ENCODE measurements at places on chromosomes 2 and 18.

GRCh38 chr18:45792506-45793263, 32.8 kb upstream of the SIGLEC15 start:
- DNase-seq, result no peak

GRCh38 chr2:15673919-15674636, 82.4 kb downstream of the DDX1 start:
- DNase-seq, result peak; percentile 72

DNA sequence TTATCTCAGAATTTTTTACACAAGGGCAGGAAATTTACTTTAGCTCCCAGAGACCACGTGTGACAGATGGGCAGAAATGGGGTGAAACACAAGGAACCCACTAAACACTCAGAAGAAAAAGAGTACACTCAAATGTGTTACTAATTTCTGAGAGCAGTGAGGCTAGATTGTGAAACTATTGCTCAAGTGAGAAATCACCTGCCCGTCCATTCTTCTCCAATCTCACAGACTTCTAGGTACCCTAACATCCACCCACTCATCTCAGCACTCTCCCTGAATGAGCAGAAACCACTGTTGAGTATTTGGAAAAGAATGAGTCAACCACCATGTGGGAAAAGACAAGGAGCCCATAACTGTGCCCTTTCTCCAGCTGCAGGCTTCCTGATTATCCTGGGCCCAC, 293.0 kb upstream of the CDH2 start:
- no peak for DNase-seq

- no peak for DNase-seq
Observed at GRCh38 chr2:160077912-160078810, 15.7 kb upstream of the PLA2R1 start.

DNA sequence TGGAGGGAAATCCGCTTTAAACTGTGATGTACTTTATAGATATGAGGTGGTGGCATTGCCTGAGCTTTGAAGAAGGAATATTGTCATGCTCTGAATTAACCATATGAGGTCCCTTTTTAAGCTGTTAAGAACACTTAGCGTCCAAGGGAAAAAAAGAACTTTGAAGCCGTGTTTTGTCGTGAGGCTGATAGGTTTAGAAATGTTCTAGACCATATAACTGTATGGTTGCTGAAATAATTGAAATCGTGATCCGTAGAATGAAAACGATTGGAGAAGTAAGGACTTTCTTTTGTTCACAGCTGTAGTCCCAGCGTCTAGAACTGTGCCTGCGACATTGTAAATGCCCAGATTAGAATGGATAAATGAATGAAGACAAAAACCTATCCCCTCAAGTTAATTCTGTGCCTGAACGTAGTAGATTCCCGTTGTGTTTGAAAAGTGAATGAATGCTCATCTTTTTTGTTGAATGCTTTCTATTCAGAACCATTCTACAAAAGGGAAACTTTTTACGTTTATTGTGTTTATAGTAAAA, 1.5 kb downstream of the SMCHD1 start:
- no peak for DNase-seq

- DNase-seq, result no peak
Observed at GRCh38 chr2:241352227-241352626, 3.9 kb upstream of the FARP2 start.

- DNase-seq, result no peak
Observed at GRCh38 chr2:42139101-42139500, 30.1 kb upstream of the EML4 start.

DNA sequence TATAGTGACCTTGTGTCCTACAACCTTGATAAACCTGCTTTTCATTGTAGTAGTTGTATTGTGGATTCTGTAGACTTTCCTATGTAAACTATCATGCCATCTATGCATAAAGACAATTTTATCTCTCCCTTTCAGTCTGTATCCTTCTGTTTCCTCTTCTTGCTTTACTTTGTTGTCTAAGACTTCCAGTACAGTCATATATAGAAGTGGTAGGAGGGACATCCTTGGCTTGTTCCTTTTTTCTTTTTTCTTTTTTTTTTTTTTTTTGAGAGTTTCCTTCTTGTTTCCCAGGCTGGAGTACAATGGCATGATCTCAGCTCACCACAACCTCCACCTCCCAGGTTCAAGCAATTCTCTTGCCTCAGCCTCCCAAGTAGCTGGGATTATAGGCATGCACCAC, 39.7 kb downstream of the UBE2F start:
- no peak for DNase-seq

DNA sequence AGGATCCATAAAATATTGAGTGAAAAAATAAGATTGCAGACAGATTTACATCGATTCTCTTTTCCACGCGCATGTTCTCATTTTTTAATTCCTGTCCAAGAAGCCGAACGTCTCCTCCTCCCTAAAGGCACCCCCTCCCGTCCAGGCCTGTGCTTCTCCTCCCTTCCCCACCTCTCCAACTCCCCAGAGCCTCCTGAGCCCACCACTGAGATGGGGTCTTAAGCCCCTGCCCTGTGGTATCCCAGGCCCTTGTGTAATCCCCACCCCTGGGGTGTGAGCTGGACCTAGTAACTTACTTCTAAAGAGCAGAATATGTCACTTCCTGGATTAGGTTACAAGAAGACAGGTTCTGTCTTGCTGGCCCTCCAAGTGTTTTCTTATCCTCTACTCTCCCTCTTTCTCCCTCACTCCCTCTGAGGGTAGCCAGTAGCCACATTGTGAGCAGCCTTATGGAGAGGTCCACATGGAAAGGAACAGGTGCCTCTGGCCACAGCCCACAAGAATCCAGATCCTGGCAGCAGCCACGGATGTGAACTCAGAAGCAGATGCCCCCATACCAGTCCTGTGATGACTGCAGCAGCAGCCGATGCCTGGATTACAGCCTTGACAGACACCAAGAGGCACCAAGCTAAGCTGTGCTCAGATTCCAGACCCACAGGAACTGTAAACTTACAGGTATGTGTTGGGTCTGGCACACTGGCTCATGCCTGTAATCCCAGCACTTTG, 39.6 kb upstream of the OTOS start:
- DNase-seq, result no peak

DNA sequence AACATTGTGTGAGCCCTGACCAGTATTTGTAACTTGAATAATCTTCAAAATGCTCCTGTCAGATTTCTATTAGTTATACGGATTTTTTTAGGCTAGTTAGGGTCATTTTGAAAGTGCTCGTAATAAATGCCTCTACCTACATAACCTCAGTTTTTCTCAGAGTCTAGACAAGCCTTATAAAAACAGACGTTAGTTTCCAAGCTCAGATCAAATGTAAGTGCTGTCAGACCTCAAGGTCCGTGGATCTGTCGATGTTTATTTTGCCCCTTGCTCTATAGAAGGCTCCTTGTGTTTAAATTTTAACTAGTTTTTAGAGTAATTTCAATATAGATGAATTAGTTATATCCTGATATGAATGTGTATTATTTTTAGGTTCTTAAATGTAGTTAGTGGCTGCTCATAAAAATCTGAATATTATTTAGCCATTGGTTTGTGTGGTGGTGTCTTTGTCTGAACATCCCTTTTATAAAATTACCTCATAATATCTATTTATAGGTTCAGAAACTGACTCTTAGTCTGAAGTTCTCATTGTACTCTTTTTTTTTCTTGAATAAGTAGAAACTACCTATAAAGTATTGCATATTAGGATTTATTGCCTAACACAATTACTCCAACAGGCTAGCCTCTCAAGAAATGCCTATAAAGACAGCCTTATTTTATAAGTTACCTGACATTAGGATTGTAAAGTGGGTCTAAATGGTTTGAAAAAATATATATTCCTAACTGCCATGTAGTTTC, 71.1 kb downstream of the MTA3 start:
- DNase-seq, result no peak

DNA sequence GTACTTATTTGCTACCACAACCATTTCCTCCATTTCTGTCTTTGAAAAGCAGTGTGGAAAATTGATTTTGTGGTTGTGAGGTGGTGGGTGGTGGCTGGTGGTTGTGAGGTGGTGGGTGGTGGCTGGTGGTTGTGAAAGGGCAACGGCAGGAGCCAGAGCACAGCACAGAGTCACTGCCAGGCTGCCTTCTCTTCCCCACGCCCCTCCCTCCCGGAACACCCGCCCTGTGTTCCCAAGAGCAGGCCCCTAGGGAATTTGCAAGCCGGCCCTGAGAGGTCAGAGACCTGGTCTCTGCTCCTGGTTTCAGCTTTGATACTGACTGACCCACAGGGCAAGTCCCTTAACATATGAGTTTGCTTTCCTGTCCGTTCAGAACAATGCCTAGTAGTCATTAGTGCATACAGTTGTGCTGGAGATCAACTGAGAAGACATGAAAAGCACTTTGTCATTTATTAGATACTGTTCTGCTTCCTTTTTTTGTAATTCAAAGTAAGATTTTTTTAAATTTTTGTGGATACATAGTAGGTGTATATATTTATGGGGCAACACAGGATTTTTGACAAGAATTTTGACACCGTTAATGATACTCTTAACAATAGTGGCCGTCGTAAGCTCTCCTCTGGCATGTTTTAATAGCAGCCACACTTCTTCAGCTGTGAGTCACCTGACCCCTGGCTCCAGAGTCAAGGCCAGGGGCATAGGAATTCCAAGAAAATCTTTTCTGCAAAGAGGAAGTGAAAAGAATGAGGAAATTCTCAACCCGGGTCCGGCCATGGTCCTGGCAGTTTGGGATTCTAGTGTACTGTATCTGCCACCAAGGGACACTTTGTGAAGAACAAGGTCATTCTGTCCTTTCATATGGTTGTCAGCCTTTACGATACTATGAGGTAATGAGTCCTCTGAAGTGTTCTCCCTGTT, 53.2 kb downstream of the ITGA6 start:
- no peak for DNase-seq

DNA sequence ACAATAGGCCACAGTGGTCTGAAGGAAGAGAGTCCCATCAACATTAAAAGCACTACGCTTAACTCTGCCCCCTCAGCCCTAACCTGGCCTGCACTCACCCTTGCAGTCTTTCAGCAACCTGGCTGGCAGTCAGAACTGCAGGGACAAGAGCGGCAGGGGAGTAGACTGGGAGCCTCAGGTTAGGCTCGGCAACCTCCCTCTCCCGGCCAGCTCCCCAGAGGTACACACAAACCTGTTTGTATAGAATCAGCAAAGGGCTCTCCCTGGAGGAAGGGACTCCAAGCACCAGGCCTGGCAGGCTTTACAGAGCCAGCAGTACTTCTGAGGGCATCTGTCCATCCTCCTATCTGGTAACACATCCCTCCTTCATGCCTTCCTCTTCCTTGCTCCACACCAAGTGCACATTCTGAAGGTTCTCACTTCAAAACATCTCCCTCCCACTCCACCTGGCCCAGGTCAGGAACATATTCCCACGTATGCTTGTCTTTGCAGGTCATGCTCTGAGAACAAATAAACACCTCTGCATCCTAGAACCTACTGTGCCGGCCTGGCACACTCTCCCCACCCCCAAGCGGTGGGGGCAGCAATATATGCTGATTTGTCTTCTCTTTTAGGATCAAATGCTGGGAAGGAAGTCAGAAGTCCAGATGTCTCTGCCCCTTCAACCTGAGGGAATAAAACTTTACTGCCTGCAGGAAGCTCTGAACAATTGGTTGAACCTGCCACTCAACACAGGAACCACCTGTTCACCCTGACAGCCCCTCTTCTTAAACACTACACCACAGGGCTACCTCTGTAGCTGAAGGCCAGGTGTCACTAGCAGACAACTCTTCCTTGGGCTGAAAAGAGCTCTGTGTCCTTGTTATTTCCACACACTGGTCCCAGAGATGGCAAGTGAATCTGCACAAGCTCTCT, 12.6 kb upstream of the SFXN5 start:
- DNase-seq, result no peak

DNA sequence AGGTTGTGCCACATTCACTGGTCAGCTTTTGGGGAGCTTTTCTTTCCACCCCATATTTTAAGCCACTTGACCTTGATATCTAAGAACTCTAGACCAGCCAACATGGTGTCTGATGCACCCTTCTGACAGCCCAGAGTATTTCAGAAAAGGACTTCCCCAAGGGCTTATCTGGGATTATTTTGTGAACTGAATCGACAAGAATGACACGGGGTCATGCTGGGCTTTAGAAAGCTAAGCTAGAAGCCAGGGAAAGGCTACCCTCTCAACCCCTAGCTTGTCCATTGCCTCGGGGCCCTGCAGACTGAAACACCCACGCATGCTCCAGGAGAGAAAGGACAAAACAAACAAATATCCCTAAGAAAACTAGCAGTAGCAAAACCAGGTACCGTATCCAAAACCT, 16.0 kb downstream of the SLC4A5 start:
- DNase-seq, result no peak

DNA sequence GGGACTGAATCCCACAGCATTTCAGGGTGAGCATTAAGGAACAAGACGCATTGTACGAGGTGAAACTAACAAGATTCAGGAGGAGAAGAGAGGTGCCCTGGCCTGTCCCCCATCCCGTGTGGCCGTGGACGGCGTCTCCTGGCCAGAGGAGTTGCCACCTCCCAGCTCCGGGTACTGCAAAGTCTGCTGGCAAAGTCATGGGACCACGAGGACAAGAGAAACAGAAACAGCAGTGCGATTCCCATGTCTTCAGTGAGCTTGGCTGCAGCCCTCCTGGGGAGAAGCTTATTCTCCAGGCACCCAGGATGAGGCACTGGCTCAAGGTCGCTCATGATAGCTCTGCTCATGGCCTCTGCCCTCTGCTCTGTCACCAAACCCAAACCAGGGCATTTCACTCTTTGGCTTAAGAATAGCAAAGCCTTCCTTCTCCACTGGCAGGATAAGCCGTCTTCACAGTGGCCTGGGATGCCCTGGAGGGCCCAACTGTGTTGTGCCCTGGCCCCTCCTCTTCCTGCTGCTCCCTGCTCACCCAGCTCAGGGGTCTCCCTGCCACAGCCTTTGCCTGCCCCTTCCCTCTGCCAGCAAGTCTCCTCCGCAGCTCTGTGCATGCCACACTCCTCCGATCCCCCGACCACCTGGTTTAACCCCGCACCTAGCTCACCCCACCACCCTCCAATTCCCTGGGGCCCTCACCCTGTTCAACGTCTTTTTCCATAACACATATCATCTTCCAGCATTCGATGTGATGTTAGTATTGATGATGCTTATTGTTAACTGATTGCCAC, 144.8 kb downstream of the PXDN start:
- no peak for DNase-seq

DNA sequence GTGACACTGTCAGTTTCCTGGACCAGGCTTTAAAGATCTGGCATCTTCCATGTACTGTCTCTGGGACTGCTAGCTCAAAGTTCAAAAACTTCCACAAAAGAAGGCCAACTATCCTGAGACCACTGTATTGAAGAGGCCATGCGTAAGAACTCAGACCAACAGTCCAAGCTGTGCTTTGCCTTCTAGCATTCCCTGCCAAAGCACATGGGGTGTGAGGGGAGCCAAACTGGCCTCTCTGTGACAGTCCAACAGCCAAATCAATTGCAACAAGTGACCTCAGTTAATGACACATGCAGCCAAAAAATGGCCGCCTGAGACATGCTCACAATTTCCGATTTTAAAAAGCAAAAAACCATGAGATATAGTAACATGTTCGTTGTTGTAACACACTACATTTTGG, 160.3 kb upstream of the CDH19 start:
- DNase-seq, result no peak

GRCh38 chr2:239642406-239643004, 241.7 kb upstream of the HDAC4 start:
- no peak for DNase-seq

All from Caki2 (cell line).